ENCODE measurements at places on chromosomes 1 and 21.

- DNase-seq: no peak
These were observed 163.1 kb downstream of the PTPRU start for GRCh38 chr1:29399465-29399864.

DNA sequence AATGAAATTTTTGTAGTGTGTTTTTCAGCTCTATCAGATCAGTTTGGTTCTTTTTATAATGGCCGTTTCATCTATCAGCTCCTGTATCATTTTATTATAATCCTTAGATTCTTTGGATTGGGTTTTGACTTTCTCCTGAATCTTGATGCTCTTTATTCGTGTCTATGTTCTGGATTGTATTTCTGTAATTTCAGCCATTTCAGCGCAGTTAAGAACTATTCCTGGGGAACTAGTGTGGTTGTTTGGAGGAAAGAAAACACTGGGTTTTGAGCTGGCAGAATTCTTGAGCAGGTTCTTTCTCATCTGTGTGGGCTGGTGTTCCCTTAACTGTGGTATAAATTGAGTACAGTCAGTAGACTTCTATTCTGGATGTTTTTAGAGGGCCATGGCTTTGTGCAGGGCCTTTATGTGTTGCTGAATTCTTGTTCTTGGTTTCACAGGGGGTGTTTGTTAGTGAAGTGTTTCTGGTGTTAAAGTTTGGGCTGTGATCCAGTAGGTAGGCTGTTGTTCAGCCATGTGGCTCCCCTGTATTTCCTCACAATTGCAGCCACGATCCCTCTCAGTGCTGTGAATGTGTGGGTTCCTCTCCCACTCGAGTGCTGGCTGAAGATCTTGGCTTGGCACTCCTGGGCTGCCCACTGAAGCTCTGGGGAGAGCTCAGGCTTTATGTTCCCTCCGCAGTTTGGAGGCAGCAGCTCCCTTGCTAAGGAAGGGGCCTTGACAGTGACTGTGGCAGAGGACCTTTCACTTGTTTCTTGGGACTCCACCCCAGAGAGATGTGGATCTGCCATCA lies 56.0 kb upstream of the CCDC190 start:
- DNase-seq: no peak

- no peak for DNase-seq
These were observed 60.9 kb downstream of the CD2 start for GRCh38 chr1:116814926-116815723.

- no peak for DNase-seq
These were observed 21.7 kb downstream of the ARV1 start for GRCh38 chr1:231000639-231001038.

DNA sequence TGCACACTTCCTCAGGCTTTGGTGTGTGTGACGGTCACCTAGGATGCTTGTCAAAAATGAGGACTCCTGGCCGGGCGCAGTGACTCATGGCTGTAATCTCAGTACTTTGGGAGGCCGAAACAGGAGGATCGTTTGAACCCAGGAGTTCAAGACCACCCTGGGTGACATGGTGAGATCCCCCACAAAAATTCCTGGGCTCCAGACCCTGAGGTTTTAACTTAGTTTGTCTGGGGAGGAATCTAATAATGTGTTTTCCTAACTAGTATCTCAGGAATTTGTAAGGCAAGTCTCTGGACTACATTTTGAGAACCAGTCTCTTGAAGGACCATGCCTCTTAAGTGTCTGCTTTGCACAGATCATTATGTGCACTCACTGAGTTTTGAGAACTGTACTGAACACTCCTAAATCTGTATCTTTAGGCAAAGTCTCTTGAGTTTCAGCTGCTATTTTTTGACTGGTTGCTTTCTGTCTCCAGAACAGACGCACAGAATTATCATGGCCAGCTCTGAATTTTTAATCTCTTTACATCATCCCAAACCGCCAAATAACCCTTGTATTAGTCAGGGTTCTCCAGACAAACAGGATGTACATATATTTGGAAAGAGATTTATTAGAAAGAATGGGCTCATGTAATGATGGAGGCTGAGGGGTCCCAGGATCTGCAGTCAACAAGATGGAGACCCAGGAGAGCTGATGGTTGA lies 45.5 kb upstream of the VANGL1 start:
- DNase-seq: no peak

DNA sequence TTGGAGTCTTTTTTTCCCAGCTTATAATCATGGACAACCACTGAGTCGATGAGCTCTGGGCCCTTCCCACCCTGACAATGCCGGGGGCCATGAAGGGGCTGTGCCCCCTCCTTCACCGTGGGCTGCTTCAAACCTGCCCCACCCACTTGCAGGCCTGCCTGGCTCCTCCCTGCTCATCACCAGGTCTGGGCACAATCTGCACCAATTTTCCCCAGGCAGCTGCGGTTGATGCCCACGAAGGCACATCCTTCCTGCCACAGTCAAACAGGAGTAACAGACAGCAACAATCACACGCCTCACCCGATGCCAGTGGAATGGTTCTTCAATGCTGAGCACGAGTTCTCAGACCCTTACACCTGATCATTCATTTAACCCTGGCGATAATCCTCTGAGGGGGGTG lies 18.9 kb downstream of the PGLYRP3 start:
- no peak for DNase-seq

DNA sequence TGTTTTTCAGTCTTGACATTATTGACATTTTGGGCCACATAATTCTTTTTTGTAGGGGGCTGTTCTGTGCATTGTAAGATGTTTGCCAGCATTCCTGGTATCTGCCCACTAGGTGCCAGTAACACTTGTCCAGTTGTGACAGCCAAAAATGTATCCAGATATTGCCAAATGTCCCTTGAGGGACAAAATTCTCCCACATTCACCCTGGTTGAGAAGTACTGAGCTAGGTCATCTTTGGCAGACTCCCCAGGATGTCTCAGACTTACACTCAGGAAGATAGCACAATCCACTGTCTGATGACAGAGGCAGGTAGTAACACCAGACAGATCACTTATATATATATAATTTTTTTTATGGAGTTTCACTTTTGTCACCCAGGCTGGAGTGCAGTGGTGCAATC lies 5.9 kb downstream of the CD48 start:
- DNase-seq: no peak

DNA sequence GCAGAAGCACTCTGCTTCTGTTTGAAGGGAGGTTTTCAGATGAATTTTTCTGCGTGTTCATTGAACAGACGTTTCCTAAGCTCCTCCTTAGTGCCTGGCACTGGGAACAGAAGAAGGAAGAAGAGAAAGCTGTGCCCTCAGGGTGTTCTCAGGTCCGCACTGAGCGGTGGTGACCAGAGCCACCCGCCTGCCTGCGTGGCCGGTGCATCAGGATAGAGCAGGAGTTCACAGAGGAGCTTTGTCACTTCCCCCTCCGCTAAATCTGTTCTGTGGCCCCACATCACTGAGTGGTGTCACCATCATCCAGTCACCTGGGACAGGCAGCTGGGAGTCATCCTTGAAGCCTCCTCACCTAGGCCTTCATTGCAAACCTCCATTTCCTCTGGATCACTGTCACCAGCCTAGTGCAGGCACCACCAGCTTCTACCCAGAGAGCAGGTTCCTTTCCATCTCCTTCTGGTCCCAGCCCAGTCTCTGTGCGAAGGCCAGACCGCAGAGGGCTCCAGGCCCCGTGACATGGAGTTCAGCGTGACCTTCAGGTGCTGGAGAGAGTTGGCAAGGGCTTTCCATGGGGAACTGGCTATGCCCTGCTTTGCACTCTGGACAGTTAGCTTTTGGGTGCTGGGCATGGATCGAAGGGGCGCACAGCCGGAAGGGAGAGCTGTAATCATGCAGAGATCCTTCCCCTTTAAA lies 21.7 kb downstream of the PARK7 start:
- DNase-seq: no peak
